Omental fat pad (tissue), 4 donors: ENCODE measurements at places on chromosomes 5 and 9.

GRCh38 chr5:15702102-15702501, 202.1 kb downstream of the FBXL7 start:
- no peak for DNase-seq

GRCh38 chr5:56202483-56202882, 30.6 kb downstream of the ANKRD55 start:
- DNase-seq = no peak

DNA sequence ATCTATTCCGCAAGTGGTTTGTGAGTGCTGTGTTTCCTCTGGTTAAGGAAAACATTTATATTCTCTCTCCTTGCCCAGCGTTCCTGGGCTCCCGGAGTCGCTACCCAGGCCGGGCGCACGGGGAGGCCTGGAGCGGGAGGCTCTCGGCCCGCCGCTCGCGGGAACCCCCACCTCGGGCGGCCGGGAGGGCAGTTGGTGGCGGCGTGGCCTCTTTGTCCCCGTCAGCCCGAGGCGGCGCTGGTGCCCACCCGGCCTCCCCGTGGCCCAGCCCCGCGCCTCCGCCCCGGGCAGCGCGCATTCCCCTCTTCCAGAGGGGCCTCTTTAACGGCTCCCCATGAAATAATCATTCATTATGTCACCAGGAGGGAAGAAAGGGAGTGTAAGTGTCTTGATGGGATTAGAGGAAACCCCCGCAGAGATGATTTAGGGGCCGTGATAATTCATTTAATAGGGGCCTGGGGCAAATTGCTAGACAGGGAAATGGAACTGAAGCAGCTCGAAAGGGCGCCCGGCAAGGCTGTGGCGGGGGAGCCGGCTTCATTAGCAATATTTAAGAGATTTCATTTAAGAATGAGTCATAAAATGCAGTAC, 181.9 kb upstream of the TBCA start:
- no peak for DNase-seq

DNA sequence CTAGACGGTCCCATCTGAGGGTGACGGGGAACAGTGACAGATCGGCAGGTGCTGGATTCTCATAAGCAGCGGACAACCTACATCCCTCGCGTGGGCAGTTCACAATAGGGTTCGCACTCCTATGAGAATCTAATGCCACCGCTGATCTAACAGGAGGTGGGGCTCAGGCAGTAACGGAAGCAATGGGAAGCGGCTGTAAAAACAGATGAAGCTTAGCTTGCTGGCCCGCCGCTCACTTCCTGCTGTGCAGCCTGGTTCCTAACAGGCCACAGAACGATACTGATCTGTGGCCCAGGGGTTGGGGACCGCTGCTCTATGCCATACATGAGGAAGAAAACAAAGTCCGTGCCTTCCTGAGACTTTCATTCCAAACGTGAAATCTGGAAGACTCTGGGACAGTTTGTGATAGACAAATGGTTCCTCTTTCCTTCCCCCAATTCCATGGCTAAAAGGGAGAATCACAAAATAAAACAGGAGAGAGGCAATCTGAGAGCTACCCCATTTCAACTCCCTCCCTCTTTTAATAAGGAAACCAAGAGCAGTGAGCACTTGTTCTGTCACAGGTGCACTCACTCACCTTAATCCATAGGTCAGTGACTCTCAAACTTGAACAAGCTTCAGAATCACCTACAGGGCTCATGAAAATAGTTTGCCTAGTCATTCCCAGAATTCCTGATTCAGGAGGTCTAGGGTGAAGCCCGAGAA, 12.1 kb downstream of the PDCL start:
- DNase-seq = no peak

- no peak for DNase-seq
Observed at GRCh38 chr5:142520885-142521284, 165.0 kb downstream of the FGF1 start.
